ENCODE measurements at places on chromosomes 7 and 10.

GRCh38 chr10:3478153-3478552, 305.6 kb upstream of the PITRM1 start:
- no peak for DNase-seq

GRCh38 chr10:19164461-19164860, 115.9 kb downstream of the MALRD1 start:
- no peak for DNase-seq

DNA sequence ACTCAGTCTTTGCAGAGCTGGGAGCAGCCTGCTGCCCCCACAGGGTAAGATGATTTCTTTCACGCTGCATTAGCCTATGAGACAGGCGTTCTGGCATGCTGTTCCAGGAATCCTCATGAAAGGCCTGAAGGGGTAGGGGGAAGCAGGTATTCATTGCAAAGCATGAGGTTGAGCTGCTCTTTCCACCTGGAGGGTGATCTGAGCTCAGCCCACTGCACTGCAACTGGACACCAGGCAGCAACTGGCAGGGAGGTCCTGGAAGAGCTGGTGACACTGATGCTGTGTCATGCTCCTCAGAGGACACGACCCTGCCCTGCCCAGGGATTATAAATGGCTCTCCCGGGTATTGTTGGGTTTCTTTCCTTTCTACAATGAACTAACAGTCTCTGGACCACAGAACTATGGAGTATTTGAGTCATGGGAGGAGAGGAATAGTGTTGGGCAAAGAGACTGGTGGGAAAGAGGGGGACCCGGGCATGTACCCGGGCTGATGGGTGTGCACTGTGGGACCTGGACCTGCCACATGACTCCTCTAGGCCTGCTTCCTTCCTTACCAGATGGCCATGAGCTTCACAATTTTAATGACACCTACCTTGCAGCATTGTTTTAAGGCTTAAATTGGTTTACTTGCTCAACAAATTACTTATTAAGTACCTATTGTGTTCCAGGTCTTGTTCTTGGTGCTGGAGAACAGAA, 24.3 kb downstream of the SLC25A28 start:
- no peak for DNase-seq

- no peak for DNase-seq
These were observed 148.5 kb upstream of the AKR1E2 start for GRCh38 chr10:4677296-4678021.

DNA sequence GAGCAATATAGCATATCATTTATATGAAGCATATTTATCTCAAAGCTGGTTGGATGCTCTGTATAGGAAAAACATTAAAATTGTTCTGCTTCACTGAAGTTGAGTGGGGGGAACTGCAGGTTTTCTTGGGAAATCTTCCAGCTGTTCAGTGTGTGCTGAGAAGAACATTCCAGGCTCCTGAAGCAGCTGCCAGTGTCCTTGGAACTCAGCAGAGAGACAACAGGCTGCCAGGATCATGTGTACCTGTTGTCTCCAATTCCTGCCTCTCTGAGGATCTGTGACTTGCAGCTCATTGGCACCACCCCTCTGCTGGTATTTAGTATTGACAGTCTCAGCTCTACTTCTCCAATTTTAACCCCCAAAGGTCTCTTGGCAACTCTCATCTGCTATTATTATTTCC, 42.3 kb upstream of the PRKG1 start:
- no peak for DNase-seq

DNA sequence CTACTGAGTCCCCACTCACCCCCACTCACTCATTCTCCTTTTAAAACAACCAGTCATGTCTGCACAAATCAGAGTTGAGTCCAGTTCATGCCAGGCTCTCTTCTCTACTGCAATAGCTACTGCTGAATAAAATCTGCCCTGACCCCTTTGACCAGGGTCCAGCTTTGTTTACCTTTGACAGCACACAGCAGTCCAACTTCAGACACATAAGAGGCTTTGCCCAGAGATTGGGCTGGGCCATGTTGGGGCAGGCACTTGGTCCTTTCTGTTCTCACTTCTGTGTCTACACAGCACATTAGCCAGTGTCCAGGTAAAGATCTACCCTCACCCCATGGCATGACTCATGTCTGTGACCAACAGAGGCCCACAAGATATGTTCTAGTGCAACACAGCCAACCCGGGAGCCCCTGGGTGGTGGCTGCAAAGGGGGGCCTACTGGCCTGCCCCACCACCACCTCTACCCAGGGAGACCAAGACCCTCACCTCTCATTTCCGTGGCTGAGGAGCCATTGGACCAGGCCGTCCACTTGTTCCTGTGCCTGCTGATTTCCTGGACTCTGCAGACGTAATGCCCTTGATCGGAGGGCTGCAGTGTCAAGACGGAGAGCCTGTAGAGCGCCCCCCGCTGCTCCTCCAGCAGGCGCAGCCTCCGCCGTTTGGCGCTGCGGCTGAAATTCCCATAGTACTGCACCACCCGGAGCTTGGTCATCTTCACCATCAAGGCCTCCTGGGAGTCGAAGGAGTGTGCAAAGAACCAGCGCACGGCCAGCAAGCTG, 8.0 kb downstream of the VSTM4 start:
- DNase-seq: no peak

Measured in suppressor macrophage (primary cell).